ENCODE measurements at places on chromosomes 11 and 22.

DNA sequence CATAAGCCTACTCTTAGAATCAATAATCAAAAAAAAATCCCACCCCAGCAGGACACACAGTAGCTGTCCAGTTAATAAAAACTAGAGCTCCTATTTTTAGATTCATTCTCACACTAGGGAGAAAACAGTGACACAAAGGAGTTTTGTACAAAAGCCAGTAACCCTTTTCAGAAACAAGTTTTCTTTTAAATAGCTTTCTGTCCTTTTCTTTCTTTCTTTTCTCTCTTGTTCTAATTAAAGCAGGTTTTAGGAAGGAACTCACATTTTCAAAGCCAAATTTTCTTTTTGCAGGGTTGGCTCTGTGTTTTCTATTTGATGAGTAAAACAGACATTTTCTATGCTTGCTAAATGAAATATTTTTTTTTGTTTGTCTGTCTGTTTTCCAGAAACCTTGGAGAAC, 1390.7 kb downstream of the FAM181B start:
- DNase-seq, result no peak

DNA sequence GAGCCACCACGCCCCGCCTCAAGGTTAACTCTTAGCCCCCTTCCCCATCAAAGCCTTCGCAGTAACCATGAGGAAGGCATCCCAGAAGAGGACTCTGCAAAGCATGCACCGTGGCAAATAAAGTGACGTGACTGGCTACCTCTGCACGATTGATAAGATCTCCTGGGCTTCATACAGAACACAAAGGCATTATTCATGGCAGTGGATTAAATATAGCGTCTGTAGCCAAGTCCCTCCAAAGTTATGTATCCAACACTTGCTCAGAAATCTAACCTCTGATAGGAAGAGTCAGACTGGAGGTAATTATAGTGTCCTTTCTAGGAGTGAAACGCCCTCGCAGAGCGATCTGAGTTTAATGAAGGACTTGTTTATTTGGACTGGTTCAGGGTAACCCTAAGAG, 22.4 kb downstream of the CPT1A start:
- no peak for DNase-seq

DNA sequence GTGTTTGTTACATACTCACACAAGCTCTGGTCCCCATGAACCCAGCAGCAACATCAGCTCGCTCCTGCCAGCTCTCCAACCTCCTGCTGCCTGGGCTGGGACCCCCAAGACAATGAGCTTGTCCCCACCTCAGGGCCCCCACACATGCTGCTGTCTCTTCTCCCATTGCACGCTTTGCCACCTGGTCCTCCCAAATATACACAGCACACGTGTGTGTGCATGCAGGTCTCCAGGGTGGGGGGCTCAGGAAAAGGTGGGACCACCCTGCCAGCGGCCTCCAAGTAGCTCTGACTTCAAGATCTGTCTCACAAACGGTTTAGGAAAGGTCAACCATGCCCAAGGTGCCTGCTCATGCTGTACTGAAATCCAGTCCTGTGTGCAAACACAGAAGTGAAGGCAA, 68.1 kb upstream of the CCND1 start:
- DNase-seq, result no peak

DNA sequence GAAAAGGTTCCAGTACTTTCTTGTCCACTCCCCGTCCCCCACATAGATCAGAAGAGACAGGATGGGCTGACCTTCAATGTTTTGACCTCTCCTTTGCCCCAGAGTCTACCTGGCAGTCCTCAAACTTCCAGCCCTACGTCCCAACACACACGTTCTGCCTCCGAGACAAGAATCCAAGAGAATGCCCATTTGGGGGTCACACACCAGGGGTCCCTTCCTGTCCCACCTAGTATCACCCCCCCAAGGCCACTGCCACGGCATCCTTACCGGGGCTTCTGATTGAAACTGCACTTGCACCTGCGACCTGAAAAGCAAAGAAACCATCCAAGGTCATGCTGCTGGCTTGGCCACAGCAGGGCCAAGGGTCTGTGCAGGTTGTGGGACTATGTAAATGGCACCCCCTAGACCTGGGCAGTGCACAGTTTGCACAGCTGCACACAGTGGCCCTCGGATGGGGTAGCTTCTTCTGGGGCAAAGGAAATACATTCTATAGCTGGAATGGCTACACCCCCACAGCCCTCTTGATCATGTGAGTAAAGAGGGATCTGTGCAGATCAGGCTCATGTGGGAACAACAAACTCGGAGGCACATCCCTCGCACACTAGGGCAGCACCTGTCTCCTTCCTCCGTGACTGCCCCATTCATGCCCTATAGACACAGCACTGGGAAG, 16.5 kb upstream of the FXYD2 start:
- DNase-seq, result no peak

GRCh38 chr22:48952256-48953102, 875.2 kb downstream of the BRD1 start:
- DNase-seq, result no peak

DNA sequence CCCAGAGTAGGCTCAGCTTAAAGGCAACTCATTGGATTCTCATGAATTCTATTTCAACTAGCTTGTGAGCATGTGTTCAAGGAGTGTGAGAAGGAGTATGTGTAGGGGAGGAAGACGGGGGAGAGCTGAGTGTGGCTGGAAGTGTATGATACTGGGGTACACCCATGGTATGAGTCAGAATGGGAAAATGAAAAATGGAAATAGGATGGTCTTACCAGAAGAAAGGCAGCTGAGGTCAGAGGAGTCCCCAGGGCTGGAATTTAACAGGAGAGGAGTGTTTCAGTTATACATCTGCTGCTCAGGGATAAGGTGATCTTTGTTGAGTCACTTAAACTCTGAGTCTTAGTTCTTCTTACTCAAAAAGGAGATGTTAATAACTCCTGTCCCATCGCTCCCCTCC, 6.7 kb upstream of the ADAMTS15 start:
- no peak for DNase-seq

DNA sequence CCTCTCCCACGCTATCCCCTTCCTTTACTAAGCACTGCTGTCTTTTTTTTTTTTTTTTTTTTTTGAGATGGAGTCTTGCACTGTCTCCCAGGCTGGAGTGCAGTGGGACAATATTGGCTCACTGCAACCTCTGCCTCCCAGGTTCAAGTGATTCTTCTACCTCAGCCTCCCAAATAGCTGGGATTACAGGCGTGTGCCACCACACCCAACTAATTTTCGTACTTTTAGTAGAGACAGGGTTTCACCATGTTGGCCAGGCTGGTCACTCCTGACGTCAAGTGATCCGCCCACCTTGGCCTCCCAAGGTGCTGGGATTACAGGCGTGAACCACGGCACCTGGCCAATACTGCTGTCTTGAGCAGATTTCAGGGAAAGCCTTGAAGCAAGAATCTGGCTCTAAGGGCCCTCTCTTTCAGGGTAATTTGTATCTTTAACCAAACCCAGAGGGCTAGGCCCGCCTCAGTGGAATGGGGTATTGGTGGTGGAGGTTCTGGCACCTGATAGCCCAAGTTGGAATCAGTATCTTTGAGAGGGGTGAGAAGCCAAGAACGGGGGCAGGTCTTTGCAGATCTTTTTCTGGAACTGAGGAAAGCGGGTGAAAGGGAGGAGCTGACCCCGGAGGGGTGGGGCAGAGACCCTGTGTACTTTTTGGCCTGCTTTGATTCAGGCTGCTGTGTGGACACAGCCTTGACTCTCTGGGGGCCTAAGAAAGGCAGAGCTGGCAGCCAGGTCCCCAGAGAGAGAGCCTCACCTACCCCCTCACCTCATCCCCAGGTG, 37.0 kb downstream of the TRIOBP start:
- DNase-seq, result no peak

GRCh38 chr22:37431801-37432707, 4.8 kb upstream of the ELFN2 start:
- peak; percentile 94 for DNase-seq

GRCh38 chr11:107590460-107591377, at the start of gene ELMOD1:
TSS of gene ELMOD1 (plus strand) at chr11:107591147. CDS start at chr11:107618190, 27,043 bp downstream.
- DNase-seq, result peak; percentile 75

DNA sequence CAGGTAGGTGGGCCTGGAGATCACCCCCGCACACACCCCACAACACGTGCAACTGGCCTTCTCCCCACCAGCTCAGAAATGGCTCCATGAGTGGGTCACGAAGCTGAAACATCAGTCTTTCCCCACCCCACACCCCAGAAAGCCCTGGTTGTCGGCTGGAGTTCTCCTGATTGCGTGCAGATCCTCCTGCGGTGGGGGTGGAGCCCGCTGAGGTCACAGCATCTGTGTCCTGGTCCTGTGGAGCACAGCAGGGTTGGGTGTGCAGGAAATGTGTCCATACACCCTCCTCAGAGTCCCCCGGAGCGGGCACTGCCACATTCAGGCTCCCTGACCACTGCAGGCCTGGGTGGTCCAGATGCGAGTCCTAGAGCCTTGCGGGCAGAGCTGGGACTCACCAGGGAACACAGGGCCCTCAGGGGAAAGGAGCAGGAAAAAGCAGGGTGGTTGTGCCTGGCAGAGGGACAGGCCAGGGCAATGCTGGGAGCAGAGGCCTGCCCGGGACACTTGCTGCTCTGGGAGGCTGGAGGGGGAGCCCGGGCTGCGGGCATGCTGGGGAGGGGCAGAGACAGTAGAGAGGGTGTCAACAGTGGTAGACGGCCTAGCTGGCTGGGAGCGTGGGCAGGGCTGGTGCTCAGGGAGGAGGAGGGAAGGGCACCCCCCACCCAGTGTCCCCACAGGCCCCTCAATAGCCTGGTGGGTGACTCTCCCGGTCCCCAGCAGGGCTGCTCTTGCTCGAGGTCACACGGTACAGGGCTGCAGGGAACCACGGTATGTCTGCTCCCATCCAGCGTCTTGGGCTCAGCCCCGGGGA, 42.4 kb upstream of the PPARA start:
- no peak for DNase-seq

DNA sequence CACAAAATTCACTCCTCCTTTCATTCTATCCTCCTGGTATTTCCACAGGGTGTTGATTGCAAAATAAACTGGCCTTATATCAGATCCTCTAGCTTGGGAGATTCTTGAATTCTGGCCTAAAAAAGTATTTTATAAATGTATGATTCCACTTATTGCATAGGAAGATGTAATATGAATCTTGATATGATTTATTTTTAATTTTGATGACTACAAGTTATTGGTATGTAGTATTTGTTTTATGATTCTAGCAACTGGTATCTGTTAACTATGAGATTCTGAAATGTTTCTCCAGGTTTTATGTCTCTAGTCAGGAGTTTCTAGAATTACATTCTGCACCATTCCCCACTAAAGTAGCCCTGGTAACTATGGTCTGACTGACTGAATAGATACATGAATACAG, 373.9 kb upstream of the C11orf87 start:
- no peak for DNase-seq

GRCh38 chr11:1072116-1072820, 2.4 kb upstream of the MUC2 start:
- no peak for DNase-seq
